Astrocyte (in vitro differentiated cells and primary cell): ENCODE measurements at places on chromosomes 1 and 21. TPM values are rescaled to one million over a fixed set of nuclear protein-coding genes. Genes with fewer than 3 reads are reported as not detected.
A peak's percentile ranks its signal among the peaks of the same experiment; 100 is the strongest.

DNA sequence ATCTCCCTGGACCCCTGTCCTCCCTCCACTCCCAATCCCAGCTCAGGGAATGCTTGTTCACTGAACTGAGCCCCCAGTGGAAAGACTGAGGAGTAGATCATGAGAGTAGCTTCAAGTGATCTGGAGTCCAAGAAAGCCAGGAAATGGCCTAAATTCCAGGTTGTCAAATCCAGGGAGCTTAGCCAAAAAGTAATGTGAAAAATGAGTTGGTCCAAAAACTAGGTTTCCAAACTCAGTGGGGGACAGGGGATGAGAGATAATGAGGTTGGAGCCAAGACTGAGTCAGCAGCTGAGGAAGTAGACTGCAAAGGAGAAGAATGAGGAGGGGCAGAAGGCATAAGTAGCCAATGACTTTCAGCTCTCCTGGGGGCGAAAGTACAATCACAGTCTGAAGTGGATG is 284.1 kb upstream of the BEND5 start:
- no peaks in the 10 kb centered on the region for H3K36me3 ChIP-seq
- no peak overlapping the region for H3K27ac ChIP-seq
- H3K27me3 ChIP-seq, result no peaks in the 10 kb centered on the region
- DNase-seq, result peak; percentile 96
- no peak overlapping the region for H3K4me3 ChIP-seq
- H3K4me1 ChIP-seq, result peaks cover 15% of the 10 kb centered on the region

- H3K27ac ChIP-seq, result no peak overlapping the region
- no peaks in the 10 kb centered on the region for H3K27me3 ChIP-seq
- H3K36me3 ChIP-seq, result no peaks in the 10 kb centered on the region
- H3K4me1 ChIP-seq, result no peaks in the 10 kb centered on the region
These were observed 100.1 kb upstream of the C1orf174 start for GRCh38 chr1:3999941-4000735.

GRCh38 chr1:100556925-100557605 is 19.1 kb downstream of the GPR88 start:
- H3K27me3 ChIP-seq, result no peaks in the 10 kb centered on the region
- no peak overlapping the region for H3K4me3 ChIP-seq
- DNase-seq, result no peak
- no peaks in the 10 kb centered on the region for H3K36me3 ChIP-seq
- H3K4me1 ChIP-seq, result no peaks in the 10 kb centered on the region

GRCh38 chr1:162470216-162470615 is 27.4 kb upstream of the UHMK1 start:
- H3K36me3 ChIP-seq, result no peaks in the 10 kb centered on the region
- no peaks in the 10 kb centered on the region for H3K4me1 ChIP-seq
- no peak overlapping the region for H3K4me3 ChIP-seq
- no peak for DNase-seq

DNA sequence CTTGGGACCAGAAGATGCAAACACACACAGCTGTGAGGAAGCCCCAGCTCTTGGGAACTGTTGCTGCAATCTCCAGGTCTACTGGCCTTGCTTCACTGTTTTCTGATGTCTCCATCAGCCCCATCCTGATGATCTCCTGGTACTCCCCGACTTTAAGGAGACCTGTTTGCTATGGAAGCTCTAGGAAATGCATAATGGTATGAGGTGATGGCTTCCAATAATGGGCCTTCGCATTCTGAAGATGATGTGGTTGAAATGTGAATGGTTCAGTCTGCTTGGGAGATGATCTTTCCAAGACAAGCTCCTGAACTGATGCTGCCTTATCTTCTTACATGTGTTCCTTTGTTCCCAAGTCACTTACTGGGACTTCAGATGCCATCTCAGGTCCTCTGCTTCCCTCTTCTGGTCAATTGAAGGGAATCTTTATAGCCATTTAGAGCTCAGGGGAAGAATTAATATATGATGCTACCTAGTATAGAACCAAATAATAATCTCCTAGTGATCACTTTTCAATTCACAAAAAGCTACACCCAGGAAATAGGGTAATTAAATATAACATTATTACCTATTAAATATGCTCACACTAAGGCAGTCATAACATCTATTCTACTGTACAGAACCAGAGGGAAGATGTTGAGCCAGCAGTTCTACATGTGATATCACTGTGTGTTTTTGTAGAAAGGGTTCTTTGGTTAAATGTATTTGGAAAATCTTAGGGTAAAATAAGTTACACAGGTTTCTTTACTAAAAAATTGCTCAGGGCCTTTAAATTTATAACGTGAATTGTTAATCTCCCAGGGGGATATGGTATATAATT is 73.9 kb upstream of the VTCN1 start:
- H3K4me3 ChIP-seq, result no peak overlapping the region
- peak; percentile 63 for DNase-seq
- H3K27me3 ChIP-seq, result no peaks in the 10 kb centered on the region
- H3K4me1 ChIP-seq, result no peaks in the 10 kb centered on the region
- no peak overlapping the region for H3K27ac ChIP-seq

DNA sequence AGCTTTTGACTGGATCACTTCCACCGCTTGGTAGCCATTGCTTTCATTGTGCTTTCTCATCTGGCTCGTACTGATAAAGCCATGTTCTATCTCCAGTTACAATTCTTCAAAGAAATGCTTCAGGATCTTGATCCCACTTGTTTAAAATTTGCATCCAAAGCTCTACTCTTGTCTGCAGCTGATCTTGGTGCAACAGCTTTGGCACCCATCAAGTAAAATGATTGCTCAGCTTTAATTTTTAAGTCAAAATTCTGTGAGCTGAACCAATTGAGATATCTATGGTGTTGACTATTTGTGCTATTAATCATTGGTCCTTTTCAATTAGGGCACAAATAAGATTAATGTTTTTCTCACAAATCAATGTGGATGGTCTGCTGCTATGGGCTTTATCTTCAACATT is 54.8 kb upstream of the DUSP10 start:
- H3K27ac ChIP-seq, result no peak overlapping the region
- H3K27me3 ChIP-seq, result no peaks in the 10 kb centered on the region
- no peak overlapping the region for H3K4me3 ChIP-seq
- H3K4me1 ChIP-seq, result peaks cover 17% of the 10 kb centered on the region

DNA sequence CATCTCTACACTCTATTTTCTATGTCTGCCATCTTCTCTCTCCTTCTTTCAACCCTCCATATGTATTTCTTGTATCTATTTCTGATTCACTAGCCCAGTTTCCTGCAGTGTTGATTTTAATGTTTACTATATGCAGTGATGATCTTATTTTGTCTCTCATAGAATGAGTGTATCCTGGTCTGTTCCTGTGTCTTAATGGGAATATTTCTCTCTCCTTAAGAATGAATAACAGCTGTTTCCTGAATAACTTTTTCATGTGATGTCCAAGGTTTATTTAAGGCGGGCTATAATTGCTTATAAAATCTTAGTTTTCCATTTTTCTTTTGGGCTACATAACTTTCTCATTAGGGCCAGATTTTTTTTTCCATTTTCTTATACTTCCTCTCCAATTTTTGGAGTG is 144.5 kb downstream of the C1orf21 start:
- no peak for DNase-seq
- no peaks in the 10 kb centered on the region for H3K4me1 ChIP-seq
- no peak overlapping the region for H3K4me3 ChIP-seq
- no peaks in the 10 kb centered on the region for H3K27me3 ChIP-seq

- H3K27ac ChIP-seq, result no peak overlapping the region
- no peak overlapping the region for H3K4me3 ChIP-seq
- H3K4me1 ChIP-seq, result no peaks in the 10 kb centered on the region
- no peaks in the 10 kb centered on the region for H3K36me3 ChIP-seq
- DNase-seq, result no peak
- H3K27me3 ChIP-seq, result peaks cover 37% of the 10 kb centered on the region
These were observed 22.0 kb upstream of the PRELP start for GRCh38 chr1:203453616-203454015.

GRCh38 chr1:212864201-212864600 is 6.1 kb downstream of the FLVCR1 start:
- no peak for DNase-seq
- no peak overlapping the region for H3K4me3 ChIP-seq
- no peak overlapping the region for H3K27ac ChIP-seq
- H3K36me3 ChIP-seq, result peaks cover 9% of the 10 kb centered on the region
- H3K27me3 ChIP-seq, result no peaks in the 10 kb centered on the region

DNA sequence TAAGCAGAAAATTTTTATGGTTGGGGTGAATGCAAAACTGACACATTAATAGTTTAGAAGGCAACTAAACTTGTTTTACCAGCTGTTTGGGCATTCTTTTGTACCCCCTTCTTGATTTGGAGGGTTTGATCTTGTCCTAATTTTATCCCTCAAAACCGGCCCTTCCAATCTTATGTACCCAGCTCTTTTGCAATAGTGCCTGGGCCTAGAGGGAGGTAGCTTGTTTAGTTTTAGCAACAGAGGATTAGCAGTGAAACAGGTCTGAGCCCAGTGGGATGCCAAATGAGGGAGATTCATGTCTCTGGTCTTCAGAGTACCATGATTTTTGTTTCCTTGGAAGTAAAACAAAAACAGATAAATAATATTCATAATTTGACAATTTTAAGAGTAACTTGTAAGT is 45.1 kb downstream of the CRP start:
- no peaks in the 10 kb centered on the region for H3K27me3 ChIP-seq
- no peak for DNase-seq
- H3K4me1 ChIP-seq, result no peaks in the 10 kb centered on the region
- no peak overlapping the region for H3K27ac ChIP-seq
- H3K36me3 ChIP-seq, result no peaks in the 10 kb centered on the region

DNA sequence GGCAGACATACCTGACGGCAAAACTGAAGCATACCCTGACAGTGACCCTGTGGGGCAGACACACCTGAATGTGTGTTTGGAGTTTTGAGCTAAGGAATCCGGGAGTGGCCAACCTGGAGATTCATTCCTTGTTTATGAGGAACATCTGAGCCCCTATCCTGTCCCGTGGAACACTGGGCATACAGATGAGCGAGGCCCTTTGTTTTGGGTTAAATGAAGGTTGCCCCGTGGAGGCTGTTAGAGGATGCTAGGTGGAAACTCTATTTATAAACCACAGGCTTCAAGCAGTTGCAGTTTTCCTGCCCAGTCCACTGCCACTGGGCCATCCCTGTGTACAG is 18.1 kb downstream of the GALNT2 start:
- peak overlapping the region; percentile 96 for H3K27ac ChIP-seq
- H3K4me1 ChIP-seq, result peaks cover 55% of the 10 kb centered on the region
- no peaks in the 10 kb centered on the region for H3K27me3 ChIP-seq
- peak overlapping the region; percentile 39 for H3K4me3 ChIP-seq
- no peak for DNase-seq

GRCh38 chr1:36183309-36183856 is 27.4 kb downstream of the MAP7D1 start:
- peaks cover 11% of the 10 kb centered on the region for H3K4me1 ChIP-seq
- DNase-seq, result no peak
- no peak overlapping the region for H3K4me3 ChIP-seq
- peaks cover 23% of the 10 kb centered on the region for H3K36me3 ChIP-seq
- no peaks in the 10 kb centered on the region for H3K27me3 ChIP-seq

DNA sequence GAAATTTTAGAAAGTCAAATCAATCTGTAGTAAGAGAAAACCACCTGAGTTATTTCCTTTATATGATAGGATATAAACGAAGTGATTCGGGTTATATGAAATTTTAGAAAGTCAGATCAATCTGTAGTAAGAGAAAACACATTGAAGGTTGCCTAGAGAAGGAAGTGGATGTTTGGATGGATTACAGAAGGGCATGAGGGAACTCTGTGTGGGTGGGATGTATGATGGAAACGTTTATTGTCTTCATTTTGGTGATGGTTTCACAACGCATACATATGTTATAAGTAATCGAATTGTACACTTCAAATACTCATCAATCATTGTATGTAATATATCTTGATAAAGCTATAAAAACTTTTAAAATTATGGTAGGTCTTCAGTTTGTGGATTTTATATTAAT is 5.1 kb downstream of the CR1 start:
- no peak for DNase-seq
- H3K36me3 ChIP-seq, result no peaks in the 10 kb centered on the region
- H3K27me3 ChIP-seq, result peaks cover 35% of the 10 kb centered on the region
- H3K4me3 ChIP-seq, result no peak overlapping the region
- peaks cover under 1% of the 10 kb centered on the region for H3K4me1 ChIP-seq
- H3K27ac ChIP-seq, result no peak overlapping the region

- DNase-seq, result no peak
- no peaks in the 10 kb centered on the region for H3K27me3 ChIP-seq
- H3K27ac ChIP-seq, result no peak overlapping the region
- H3K36me3 ChIP-seq, result no peaks in the 10 kb centered on the region
These were observed 2.6 kb downstream of the KDM1A start for GRCh38 chr1:23021834-23022233.

GRCh38 chr21:14678973-14679574 is 133.0 kb upstream of the SAMSN1 start:
- H3K4me1 ChIP-seq, result no peaks in the 10 kb centered on the region
- H3K27ac ChIP-seq, result no peak overlapping the region
- no peaks in the 10 kb centered on the region for H3K27me3 ChIP-seq

GRCh38 chr1:209802117-209802779 is 3.7 kb downstream of the IRF6 start:
- no peaks in the 10 kb centered on the region for H3K27me3 ChIP-seq
- no peaks in the 10 kb centered on the region for H3K36me3 ChIP-seq
- no peak for DNase-seq
- peaks cover 12% of the 10 kb centered on the region for H3K4me1 ChIP-seq
- H3K27ac ChIP-seq, result no peak overlapping the region
- no peak overlapping the region for H3K4me3 ChIP-seq

- no peak for DNase-seq
- H3K27ac ChIP-seq, result no peak overlapping the region
- H3K36me3 ChIP-seq, result no peaks in the 10 kb centered on the region
- H3K27me3 ChIP-seq, result no peaks in the 10 kb centered on the region
- peaks cover 34% of the 10 kb centered on the region for H3K4me1 ChIP-seq
These were observed 4.6 kb downstream of the COL18A1 start for GRCh38 chr21:45409466-45410150.

The DUSP12 gene
- total RNA-seq, result 34.0 and 34.7 TPM in 2 replicates

The SPATA1 gene
- 0.41 and 1.4 TPM in 2 replicates for total RNA-seq

The CCDC24 gene
- total RNA-seq, result 4.2 and 4.3 TPM in 2 replicates

The FAM72B gene
- total RNA-seq, result 2.9 and 3.4 TPM in 2 replicates
